ENCODE measurements at places on chromosomes 13 and 19. TPM values are rescaled to one million over a fixed set of nuclear protein-coding genes. Genes with fewer than 3 reads are reported as not detected.

EVI5L gene
- total RNA-seq, result 23.6 TPM

ATP4B gene
- total RNA-seq, result not detected

OR10H1 gene
- total RNA-seq, result not detected

GRCh38 chr13:29957320-29957719 lies 106.9 kb upstream of the UBL3 start:
- DNase-seq, result no peak

DNA sequence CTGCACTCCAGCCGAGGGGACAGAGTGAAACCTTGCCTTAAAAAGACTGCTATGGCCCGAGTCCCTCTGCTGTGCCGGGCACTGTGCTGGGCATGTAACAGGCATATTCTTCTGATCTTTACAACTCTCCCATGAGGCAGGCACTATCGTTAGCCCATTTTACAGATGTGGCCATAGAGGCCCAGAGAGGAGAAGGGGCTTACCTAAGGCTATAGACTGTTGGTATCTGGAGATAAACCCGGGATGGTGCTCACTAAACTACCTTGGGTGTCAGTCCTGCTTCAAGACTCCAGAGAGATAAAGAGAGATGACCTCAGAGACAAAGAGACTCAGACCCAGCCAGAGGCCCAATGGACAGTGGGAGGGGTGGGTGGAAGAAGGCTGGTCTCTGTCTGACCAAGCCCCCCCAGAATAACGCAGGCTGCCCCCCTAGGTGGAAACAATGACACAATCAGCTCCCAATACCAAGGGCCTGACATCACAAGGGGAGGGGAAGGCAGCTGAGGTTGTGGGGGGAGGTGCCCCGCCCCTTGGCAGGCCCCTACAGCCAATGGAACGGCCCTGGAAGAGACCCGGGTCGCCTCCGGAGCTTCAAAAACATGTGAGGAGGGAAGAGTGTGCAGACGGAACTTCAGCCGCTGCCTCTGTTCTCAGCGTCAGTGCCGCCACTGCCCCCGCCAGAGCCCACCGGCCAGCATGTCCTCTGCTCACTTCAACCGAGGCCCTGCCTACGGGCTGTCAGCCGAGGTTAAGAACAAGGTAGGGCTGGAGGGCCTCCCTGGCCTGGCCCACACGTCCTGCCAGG lies at the start of gene CNN1:
Gene CNN1 (plus strand): TSS at position 620 of the 805 bp plus-strand sequence. CDS start 77 bp downstream, at position 697.
- peak; percentile 82 for DNase-seq

DNA sequence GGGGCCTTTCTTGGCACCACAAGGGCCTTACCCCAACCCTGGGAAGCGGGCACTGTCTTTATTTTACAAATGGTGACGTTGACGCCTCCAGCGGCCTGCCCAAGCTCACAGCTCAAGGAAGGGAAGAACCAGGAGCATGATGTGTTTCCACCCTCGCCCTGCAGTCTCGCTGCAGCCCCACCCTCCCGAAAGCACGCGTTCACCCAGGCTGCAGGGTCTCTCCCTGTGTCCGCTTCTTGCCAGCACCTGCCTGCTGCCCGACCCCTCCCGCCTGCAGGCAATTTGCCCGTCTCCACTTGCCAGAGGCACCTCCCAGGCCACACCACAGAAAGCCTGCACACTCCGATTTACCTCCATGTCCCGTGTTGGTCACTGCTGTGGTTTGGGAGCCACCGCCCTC lies 76.6 kb downstream of the SLC15A1 start:
- DNase-seq, result no peak

GRCh38 chr13:40974460-40975407 lies 44.4 kb downstream of the ELF1 start:
- no peak for DNase-seq

DNA sequence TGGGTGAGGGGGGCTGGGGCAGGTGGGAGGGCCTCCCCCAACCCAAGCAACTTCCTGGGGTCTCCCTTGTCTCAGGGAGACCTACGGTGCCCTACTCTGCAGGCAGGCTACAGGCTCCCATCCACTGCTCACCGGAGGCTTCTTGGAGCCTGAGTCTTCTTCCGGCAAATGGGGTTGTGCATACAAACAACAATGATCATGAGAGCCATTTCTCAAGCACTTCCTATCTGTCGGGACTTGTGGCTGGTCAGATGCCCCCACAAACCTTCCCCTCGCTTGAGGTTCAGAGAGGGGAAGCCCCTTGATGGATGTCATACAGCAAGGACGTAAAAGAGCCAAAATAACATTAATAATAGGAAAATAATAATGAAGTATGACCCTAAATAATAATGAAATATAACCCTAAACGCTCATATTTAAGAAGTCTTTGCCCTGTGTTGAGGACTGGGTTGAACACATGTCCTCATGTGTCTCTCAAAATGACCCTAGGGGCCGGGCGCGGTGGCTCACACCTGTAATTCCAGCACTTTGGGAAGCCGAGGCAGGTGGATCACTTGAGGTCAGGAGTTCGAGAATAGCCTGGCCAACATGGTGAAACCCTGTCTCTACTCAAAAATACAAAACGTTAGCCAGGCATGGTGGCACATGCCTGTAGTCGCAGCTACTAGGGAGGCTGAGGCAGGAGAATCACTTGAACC lies 727 bp downstream of the CD37 start:
- DNase-seq, result no peak

Measured in cardiac septum (tissue), 1 donor.